ENCODE measurements at places on chromosomes 5 and 9.
A peak's percentile ranks its signal among the peaks of the same experiment; 100 is the strongest.

DNA sequence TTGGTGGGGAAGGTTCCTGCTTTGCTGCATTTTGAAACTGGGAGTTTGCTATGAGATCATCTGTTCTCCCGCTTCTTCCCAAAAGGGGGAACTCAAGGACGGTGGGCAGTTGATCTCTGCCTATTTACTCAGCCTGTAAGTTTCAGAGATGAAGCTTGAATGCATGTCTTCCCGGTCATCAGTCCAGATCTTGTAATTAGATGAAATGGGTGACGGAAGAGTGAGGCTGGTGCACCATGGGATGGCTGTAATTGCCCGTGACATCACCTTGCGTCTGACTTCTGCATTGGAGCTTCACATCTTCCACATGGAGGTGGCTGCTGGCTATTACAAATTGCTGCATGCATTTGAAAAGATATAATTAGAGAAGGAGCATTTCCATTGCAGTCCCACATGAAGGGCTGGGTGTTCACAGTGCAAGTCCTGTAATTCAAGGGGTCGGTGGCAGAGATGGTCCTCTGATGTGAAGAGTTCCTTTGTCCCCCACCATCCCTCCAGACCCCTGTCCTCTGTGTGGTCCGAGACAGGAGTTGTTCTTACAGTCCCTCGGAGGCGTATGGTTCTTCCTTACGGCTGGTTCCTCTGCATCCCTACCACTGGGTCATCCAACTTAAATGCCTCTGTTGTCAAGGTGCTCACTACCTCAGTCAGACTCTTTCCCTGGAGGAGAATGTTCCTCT, 72.9 kb downstream of the ZNF618 start:
- DNase-seq = no peak

DNA sequence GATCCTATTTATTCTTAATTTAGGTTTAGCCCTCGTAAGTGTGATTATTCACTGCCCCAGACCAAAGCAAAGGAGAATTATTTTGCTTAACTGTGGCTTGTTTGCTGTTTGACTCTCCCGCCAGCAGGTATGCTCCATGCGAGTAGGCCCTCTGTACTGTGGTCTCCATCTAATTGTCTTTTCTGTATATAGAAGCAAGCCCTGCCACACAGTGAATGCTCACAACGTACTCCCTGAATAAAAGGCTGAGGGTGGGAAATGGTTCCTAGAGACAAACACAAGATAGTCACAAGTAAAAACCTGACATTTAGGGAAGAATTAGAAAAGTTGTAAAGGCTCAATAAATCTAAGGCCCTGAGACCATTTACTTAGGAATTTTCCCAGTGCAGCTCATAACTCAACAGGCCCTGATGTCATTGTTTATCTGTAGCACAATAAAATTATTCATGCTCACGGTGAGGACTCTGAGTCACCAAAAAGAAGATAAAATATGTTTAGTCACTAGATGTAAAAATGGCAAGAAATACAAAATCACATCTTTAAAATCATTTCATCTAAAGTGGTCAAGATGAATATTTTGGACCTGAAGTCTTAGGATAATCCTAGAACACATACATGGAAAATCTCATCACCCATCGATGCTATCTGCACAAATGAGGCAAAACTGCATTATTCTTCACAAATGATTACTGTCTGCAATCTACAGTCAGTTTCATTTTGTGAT, 473.2 kb downstream of the ENC1 start:
- DNase-seq = no peak

- no peak for DNase-seq
Measured at GRCh38 chr5:22611327-22611726, 241.8 kb downstream of the CDH12 start.

DNA sequence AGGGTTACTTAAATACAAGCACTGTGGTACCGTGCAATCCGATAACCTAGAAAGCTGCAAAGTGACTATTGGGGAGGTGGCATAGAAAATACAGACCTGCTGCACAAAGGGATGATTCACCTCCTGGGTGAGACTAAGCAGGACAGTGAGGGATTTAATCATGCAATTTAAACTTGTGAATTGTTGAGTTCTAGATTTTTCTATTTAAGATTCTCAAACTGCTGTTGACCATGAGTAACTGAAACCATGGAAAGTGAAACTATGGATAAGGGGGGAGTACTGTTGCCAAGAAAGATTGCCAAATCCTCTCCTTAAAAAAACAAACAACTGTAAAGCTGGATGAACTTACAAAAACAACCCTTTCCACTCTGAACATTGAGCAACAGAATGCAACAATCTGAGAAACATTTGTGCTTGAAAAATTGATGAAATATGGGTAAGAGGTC, 61.5 kb upstream of the NUDT12 start:
- no peak for DNase-seq

GRCh38 chr9:14350349-14350728, 36.4 kb upstream of the NFIB start:
- no peak for DNase-seq

- no peak for DNase-seq
Measured at GRCh38 chr5:175235251-175235960, 208.6 kb downstream of the DRD1 start.

DNA sequence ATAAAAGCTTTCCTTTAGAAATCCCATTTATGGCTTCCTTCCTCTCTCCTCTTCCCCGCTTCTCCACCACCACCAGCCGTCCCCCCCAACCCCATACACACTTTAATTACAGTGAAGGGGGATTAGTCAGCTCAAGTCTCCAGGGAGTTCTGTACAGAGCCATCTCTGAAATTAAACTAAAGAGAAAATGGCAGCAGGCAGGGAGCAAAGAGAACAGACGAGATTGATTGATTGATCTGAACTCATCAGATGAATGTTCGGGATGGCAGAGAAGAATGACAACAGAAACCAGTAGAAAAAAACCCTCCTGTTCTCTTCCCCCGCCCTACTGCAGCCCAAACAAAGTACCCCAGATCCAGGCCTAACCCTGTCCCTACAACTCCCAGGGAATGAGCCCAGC, 241.7 kb upstream of the PANK3 start:
- DNase-seq = peak; percentile 55
